Kidney glomerular epithelial cell (primary cell): ENCODE measurements at places on chromosomes 16 and 17.

- DNase-seq = no peak
Observed at GRCh38 chr16:67644038-67644437, 906 bp upstream of the CARMIL2 start.

GRCh38 chr17:70377654-70378053 lies 208.3 kb downstream of the KCNJ2 start:
- no peak for DNase-seq

GRCh38 chr16:19583665-19584300 lies 28.3 kb downstream of the VPS35L start:
- DNase-seq = peak; percentile 23

DNA sequence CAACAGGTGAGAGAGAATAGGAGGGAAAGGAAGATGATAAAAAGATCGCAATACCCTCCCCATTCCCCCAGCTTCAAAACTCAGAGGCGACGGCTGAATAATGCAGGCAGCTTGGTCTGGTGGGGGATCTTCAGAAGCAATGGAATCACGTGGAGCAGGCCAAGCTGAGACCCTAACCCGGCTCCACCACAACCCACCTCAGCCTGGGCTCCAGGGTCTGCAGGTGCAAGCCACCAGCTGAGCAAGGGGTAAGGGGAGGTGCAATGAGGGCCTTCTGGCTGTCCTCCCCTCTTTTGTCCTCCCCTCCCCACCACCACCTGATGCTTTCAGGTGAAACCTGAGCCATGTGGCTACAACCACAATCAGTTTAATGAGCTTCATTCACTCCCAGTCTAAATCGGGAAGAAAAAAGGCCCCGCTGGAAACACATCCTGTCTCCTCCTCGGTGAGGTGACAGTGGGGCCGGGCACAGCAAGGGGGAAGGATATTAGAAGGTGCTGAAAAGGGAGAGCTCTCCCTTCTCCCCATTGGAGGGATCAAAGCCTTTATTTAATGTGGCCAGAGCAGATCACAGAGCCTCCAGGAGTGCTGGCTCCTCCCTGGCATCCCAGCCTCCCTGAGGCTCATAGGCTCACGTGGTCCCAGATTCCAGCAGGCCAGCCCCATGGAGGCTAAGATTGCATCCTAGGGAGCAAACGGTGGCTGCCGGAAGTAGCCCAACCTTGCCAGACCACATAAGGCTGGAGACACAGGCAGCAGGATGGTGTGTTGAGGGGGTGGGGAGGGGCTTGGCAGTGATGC lies 261.0 kb downstream of the SOX9 start:
- DNase-seq = no peak

DNA sequence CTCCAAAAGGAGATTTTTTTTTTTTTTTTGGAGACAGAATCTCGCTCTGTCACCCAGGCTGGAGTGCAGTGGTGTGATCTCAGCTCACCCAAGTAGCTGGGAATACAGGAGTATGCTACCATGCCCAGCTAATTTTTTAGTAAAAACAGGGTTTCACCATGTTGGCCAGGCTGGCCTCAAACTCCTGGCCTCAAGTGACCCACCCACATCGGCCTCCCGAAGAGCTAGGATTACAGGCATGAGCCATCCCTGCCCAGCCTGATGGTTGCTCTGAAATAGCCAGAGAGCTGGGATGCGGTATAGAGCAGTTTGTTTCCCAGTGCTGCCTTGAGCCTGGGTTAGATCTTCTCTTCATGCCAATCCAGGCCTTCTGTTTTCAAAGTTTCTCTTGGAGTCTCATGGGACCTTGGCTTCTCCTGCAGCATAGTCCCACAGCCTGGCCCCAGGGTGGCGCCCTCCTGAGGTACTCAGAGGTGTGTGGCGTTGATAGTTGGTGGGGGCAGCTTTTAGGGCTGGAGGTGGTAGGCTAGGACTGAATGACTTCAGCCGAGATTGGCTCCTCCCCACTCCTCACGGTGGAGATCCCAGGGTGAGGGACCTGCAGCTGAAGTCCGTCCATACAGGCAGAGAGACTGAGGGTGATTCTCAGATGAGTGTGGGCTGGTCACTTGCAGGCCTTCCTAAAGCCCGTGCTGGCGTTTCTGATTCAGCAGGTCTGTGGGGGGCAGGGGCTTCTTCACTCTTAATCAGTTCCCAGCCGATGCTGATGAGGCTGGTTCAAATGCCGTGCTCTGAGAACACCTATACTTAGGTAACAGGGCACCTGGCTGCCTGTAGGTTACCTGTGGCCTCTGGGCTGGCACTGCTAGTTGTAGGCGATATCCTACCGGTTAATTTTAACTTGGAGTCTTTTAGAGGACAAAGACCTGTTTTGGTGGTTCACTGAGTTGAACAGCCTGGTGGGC lies 52.0 kb downstream of the TNFRSF13B start:
- no peak for DNase-seq

DNA sequence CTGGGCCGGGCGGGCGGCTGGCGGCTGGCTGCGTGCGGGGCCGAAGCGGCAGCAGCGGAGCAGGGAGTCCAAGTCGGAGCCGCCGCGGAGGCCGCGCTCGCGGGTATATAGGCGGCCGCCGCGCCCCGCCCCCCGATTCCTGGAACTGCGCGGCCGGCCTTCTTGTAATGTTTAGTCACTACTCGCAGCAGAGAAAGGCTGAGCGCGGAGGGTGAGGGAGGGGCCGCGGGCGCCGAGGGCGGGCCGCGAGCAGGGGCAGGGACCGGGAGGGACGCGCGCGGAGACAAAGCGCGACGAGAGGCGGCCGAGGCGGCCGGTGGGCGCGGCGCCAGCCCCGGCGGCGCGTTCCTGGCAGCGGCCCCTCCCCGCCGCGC lies at the start of gene SOCS3:
Gene SOCS3, minus strand, starts transcription at position 81 of the 374 bp plus-strand sequence. CDS start 982 bp downstream, outside the sequence.
- peak; percentile 85 for DNase-seq

DNA sequence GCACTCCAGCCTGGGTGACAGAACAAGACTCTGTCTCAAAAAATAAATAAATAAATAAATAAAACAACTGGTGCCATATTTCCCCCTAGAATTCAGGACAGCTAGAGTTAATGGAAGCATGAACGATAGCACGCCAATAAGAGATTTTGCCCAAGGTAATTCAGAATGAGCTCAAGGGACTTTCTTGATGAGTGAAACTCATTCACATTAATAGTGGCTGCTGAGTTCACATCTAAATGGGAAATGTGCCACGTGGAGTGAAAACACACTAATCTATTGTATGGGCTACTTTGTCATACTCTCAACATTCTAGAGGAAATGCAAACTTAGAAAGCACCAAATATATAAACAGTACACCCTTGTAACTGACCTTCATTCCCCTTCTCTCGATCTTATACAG lies 47.4 kb upstream of the PSMD7 start:
- no peak for DNase-seq

DNA sequence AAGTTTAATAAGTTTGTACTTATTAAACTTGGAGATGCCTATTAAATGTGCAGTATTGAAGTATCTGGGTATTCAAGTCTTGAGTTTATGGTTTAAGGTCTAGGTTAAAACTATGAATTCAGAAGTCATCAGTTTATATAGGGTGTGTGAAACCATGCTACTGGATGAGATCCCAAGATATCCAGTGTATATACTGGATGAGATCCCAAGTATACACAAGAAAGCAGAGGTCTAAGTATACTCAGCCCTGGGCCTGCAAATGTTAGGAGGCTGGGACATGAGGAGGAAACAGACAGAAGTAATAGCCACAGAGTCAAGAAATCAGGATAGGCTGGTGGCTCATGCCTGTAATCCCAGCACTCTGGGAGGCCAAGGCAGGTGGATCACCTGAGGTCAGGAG lies 194.4 kb upstream of the AXIN2 start:
- no peak for DNase-seq

- DNase-seq = no peak
Observed at GRCh38 chr17:20266806-20267458, 200.4 kb downstream of the LGALS9B start.

- no peak for DNase-seq
Observed at GRCh38 chr17:65398040-65398787, 163.2 kb downstream of the AXIN2 start.

- no peak for DNase-seq
Observed at GRCh38 chr16:88681084-88681680, 5.1 kb downstream of the SNAI3 start.

GRCh38 chr16:49757559-49758069 lies 98.3 kb downstream of the ZNF423 start:
- no peak for DNase-seq

- DNase-seq = no peak
Observed at GRCh38 chr17:53662608-53663007, 160.1 kb upstream of the KIF2B start.
